ENCODE measurements at places on chromosomes 16 and 17. TPM values are rescaled to one million over a fixed set of nuclear protein-coding genes. Genes with fewer than 3 reads are reported as not detected.

Gene KCNG4
- not detected for total RNA-seq

- DNase-seq, result no peak
Measured at GRCh38 chr17:36717088-36717487, 115.7 kb downstream of the MRM1 start.

- peak; percentile 80 for DNase-seq
Measured at GRCh38 chr16:89192956-89193575, 7.3 kb downstream of the SLC22A31 start.

GRCh38 chr17:81966343-81967243 lies 5.6 kb upstream of the NOTUM start:
- peak; percentile 65 for DNase-seq

DNA sequence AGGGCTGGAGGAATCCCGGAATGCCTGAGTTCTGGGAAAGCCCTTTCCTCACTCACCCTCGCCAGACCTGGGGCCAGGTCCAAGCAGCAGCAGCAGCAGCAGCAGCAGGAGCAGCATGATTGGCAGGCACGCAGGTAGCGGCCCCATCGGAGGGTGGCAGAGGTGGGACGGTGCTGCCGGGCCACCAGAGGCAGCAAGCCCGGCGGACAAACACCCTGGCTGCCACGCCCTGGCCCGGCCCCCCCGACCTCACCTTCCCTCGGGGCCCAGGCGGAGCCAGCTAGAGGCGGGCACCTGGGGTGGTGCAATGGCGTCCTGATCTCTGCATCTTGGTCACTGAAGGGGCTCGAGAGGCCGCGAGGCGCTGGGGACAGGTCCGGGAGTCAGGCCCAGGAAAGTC lies 122.4 kb downstream of the LAT start:
- no peak for DNase-seq

- DNase-seq, result no peak
Measured at GRCh38 chr17:71237903-71238538, 882.8 kb upstream of the SOX9 start.

Gene SLFN14
- total RNA-seq, result not detected

DNA sequence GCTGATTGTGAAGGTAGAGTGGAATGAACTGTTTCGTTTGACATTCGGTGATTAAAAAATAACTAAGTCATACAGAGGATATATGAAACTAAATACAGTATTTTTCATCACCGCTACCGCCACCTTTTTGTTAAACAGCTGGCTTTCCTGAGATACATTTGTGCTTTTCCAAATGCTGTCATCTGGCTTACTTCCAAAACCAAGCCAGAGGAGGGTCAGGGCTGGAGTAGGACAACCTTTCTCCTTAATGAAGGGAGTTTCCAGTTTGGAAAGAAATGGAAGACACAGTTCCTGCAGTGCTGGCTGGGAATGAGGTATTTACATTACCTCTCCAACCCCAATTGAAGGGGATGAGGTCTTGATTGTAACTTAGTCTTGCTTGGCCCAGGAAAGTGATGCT lies 3.2 kb downstream of the TNRC6C start:
- DNase-seq, result no peak

- no peak for DNase-seq
Measured at GRCh38 chr16:51193879-51194278, 42.8 kb upstream of the SALL1 start.

DNA sequence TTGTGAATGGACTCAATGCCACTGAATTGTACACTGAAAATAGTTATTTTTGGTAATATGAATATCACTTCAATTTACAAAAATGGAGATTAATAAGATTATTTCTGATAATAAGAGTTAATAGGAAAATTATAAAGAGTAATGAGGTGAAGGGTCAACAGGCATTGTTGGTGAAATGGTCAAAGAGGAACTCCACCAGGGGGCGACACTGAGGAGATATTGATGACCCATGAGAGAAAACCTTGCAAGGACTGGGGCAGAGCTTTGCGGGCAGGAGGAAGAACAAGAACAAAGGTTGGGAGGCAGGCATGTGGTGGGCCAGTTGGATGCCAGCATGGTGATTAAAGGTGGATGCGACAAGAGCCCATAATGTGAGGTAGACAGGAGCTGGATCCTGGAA lies 74.0 kb upstream of the XYLT1 start:
- DNase-seq, result no peak

DNA sequence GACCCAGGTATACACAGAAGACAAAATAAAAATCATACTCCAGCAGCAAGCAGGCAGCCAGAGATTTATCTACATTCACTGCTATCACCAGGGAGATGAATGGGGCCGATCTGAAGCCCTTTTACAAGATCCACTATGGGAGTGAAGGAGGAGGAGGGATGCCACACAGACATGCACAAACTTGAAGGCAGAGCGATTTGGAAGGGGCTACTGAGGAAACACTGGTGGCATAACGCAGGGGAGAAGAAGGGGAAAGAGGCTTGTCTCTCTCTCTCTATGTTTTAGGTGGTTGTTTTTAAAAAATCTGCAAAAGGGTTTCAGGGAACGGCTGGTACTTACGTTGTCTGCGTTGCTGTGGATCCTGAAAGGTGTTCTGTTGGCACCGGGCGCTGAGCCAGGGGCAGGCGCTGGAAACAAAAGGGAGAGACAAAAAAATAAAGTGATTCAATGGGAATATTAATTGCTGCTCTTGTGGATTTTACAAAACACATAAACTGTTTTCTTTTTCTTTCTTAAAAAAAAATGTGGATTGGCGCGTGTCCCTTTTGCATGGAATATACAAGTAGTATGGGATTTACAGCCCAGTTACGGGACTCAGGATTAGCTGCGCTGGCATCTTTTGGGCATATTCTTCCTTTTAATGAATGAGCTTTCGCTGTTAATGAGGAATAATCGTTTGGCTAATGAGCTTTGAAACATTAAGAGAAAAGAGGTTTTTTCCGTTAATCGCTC lies 255.3 kb upstream of the PMFBP1 start:
- DNase-seq, result no peak

Gene PDE6G
- total RNA-seq, result 0.50 TPM

DNA sequence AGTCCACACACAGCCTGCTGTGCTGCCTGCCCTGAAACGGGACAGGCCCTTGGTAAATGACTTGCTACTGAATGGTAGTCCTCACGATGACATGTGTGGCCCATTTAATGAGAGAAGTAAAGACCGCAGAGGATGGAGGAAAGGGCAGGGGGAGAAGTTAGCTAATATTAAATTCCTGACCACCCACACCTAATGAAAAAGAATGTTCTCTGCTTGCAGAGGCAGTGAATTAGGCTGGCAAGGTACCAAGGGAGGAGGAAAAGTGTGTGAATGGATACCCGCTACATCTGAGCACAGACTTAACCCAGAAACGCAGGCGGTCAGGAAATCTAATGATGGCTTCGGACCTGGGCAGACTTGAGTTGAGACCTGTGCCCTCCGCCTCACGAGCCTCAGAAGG lies 141.2 kb downstream of the PRKCA start:
- no peak for DNase-seq

Gene PDIA2
- 2.4 TPM for total RNA-seq

GRCh38 chr17:57714665-57715180 lies 30.4 kb downstream of the CCDC182 start:
- DNase-seq, result no peak

Gene CCL7
- not detected for total RNA-seq

Gene RNF222
- not detected for total RNA-seq

Gene PFN1
- 303 TPM for total RNA-seq

DNA sequence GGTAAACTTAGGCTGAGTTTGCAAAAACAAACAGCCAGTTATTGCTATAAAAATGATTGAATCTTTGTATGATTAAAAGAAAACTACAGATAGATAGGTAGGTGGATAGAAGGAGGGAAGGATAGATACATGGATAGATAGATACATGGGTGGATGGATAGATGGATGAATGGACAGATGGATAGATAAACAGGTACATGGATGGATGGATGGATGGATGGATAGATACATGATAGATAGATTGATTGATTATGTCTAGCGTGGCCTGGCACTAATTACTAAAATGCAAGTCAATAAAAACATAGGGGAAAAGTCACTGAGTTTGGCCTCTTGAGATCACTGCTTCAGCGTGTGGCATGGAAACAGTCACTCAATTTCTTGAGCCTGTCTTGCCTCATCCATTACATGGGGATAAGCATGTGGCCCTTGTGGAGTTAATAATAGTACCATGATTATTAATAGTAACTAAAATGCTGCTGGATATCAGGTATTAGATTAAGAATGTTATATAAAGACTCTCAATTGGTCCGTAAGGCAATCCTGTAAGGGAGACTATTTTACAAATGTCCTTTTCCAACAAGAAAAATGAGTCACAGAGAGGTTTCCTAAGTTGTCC lies 184.9 kb downstream of the HS3ST3A1 start:
- DNase-seq, result no peak

DNA sequence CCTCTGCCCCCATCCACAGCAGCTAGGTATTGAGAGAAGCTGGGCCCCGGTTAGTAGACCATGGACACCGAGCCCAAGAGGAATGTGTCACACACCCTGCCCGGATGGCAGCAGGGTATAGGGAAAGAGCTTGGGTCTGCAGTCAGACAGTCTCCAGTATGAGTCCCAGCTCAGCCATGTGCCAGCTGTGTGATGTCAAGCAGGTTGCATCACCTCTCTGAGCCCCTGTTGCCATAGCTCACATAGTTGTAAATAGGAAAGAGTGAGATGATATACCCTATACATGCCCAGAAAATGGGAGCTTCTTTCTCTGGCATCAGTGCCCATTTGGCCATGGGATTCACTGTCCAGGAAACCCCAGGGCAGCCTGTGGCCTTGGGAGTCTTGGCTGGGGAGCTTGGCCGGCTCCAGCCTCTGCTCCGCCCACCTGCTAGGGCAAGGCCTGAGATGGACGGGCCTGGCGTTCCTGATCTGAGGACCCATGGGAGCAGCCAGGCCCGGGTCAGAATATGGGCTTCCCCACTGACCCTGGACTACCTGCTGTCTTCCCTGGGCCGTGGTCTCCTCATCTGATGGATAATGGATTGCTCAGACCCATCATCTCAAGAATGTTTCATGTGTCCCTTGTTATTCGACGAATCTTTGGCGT lies 13.2 kb downstream of the CD300LG start:
- DNase-seq, result no peak

Gene RMI2
- total RNA-seq, result 2.4 TPM

- no peak for DNase-seq
Measured at GRCh38 chr16:50425044-50425443, 56.3 kb upstream of the BRD7 start.
